Endodermal cell (in vitro differentiated cells): ENCODE measurements at places on chromosomes 11 and 22.

DNA sequence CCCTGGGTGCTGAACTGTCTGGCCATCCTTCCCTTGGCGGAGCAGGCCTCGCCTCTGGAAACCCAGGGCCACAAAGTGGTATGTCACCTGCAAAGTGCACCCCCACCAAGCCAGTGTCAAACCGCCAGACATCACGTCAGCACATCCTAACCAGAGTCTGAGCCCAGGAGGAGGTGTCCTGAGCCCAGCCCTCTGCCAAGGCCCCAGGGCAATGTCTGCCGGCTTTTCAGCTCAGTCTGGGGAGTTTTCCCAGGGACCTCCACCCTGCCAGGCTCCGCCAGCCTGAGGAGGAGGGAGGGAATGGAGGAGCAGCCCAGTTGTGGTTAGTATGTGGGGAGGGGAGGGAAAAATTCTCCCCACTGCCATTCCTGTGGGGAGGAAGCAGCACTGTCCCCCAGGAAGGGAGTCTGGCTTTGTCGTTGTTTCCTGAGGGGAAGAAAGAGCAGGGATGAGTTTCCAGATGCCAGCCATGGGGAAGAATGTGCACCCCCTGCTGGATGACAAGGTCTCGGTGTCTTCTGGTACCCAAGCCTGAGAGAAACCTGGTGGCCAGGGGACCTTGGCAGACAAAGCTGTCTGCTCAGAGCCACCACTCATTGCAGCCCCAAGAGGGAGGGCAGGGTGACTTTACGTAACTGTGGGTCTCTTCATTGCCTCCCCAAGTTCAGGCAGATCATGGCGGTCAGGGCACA, 81.4 kb upstream of the CD82 start:
- DNase-seq: peak; percentile 81

GRCh38 chr22:32245042-32245441, 10.1 kb downstream of the SLC5A4 start:
- no peak for DNase-seq

GRCh38 chr11:102833731-102834130, 9.7 kb downstream of the MMP3 start:
- no peak for DNase-seq

DNA sequence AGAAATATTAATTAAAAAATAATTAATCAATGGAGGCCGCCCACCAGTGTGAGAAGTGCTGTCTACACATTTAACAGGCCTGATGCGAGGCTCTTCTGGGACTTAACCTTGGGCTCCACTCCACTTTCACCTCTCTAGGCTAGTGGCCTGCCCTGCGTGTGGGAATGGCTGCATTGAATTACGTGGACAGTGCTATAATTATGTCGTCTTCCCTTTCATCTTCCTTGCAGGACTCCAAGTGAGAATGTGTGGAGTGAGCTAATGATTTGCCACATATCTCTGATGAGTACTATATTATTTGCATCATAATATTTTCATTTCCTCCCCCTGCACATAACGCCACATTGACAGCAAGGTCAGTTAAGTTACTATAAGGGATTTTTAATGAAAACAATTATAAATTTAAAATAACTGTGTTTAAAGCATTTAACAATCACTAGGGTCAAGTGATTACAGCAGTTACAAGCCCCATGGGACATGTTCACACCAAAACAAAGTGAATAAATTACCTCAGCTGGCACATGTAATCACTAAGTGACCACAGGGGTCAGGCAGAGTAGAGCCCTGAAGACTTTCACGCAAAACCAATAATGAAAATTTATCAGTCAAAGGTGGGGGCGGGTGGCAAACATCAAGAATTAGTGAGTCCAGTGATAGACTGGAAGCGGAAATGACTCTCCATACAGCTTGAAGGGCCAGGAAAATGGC, 63.5 kb downstream of the MPPED2 start:
- no peak for DNase-seq

GRCh38 chr11:19954899-19955298, 205.4 kb downstream of the DBX1 start:
- no peak for DNase-seq

DNA sequence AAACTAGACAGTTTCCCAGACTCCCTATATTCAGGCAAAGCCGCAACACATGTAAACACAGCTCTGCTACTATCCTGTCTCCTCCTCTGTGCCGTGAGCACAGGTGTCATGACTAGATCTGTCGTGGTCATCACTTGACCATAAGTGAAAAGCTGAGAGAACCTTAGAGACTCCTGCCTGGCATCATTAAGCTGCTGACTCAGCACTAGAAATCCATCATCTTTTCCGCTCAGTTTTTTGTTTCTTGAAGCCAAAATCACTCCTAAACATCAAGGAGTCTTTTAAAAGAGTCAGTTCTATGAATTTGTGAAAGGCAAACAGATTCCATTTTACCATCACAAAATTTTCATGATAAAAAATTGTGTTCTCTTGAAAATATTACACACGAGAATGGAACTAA, 102.5 kb upstream of the TP53AIP1 start:
- no peak for DNase-seq

DNA sequence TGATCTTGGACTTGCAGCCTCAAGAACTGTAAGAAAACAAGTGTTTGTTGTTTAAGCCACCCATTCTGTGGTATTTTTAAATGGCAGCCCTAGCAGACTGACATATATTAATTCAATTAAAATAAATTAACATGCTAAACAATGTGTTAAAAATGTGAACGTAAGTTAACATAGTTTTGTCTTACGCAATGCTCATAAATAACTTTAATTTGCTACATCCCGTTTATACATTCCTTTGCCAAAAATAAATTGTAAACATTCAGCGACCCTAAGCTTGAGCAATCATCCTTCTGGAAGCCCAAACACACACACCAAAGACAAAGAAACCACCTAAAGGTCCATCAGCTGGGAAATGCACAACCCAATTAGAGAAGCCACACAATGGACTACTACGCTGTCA, 70.4 kb downstream of the CELSR1 start:
- no peak for DNase-seq

- DNase-seq: no peak
Observed at GRCh38 chr11:22049276-22049675, 143.6 kb upstream of the ANO5 start.

DNA sequence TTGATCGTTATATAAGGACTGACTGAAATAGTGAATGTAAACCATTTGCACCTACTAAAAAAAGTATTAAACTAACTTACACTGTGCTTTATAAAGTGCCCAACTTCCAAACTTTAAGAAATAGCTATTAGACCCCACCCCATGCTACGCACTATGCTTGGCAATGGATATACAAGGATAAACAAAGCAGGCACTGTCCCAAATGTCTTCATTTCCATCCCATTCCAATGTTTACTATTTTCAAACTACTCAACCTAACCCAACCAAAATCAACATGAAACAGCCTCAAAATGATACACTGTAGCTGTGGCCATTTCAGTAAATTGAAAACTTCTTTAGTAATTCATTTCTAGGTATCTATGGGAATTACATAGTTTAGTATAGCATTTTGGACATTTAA, 12.5 kb downstream of the PHF21A start:
- DNase-seq: no peak

GRCh38 chr22:44638971-44639760, 62.8 kb upstream of the PRR5 start:
- DNase-seq: no peak

GRCh38 chr11:113828191-113828590, 47.2 kb downstream of the USP28 start:
- no peak for DNase-seq

GRCh38 chr22:50706481-50707125, 31.4 kb upstream of the ACR start:
- peak; percentile 21 for DNase-seq

GRCh38 chr11:61837411-61838005, 9.4 kb downstream of the FADS2 start:
- DNase-seq: peak; percentile 47

DNA sequence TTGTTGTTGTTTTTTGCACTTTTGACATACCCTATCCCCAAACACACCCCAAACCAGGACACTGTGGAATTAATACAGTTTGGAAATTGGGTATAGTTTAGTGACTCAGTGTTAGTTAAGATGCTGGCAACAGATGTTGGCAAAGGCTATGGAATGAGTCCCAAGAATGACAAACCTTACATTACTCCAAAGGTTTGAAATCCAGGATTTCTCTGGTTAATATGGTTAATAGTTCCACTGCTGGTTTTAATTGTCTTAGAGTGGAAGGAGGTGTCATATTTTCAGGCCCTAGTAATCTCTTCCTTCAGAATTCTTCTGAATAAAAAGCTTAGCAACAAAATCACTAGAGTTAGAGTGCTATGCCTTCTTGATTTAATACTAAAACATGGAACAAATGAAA, 775 bp downstream of the LPXN start:
- DNase-seq: no peak

DNA sequence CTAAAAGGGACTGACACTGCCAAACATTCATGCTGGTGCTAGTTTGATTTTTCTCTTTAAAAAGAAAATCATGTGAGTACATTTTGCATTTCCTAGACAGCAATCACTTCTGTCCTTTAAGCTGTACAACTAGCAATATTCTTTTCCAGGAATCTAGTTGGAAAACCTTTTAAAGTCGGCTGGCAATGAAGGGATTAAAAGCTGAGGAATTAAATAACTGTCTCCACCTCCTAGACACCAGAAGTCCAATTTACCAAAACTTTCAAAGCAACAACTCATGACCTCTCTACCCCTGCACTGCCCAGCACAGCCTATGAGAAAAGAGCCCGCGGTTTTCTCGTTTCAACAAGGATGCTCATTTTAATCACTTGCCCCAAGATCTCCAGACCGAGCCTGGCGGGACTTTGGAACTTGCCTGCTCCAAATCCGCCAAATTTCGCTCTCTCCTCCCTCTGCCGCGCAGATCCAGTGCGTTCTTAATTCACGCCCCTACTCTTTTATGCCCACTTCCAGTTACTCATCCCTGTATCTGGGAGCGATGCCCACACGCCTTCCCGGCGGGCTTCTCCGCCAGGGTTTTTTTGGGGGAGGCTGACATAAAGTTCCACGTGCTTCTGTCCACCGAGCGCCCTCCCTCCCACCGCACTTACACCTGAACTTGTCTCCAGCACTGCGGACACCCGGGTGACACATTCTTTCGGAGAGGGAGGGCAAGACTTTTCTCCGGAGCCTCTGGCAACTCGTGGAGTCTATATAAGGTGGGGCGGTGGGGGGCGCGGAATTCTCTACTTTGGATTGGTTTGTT, 2.5 kb downstream of the MPPED2 start:
- peak; percentile 77 for DNase-seq

GRCh38 chr11:116057000-116057399, 552.8 kb upstream of the CADM1 start:
- no peak for DNase-seq
